ENCODE measurements at places on chromosomes 4 and X. TPM values are rescaled to one million over a fixed set of nuclear protein-coding genes. Genes with fewer than 3 reads are reported as not detected.

- H3K4me1 ChIP-seq = peaks cover 22% of the 10 kb centered on the region
- DNase-seq = no peak
- no peak overlapping the region for H3K27ac ChIP-seq
- H3K36me3 ChIP-seq = no peaks in the 10 kb centered on the region
- no peaks in the 10 kb centered on the region for H3K27me3 ChIP-seq
- no peak overlapping the region for H3K4me3 ChIP-seq
Observed at GRCh38 chr4:40575846-40576245, 53.8 kb downstream of the RBM47 start.

DNA sequence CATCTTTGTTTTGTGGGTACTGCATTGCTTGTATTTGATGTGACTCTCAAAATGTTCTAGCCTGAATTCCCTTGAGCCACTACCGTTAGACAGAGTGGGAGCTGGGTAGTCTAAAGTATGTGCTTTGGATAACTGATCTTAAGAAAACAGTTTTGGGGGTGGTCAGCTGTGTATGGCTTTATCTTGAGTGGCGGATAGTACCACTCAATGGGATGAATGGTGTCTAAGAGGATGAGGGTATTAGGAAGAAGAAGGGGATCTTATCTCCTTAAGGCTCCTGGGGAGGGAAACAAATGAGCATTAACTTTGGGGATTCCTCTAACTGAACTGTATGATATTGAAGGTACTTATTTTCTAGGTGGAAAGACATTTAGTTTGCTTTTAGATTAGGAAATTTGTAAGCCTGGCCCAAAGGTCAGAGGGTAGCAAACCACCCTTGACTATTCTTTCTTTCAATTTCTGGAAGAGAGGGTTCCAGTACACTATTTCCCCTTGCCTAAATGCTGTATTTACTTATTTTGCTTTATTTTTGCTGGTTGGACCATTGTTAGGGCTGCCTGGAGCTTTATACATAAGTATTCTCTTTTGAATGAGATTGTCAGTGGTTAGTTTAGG, 11.3 kb downstream of the BMP2K start:
- no peaks in the 10 kb centered on the region for H3K27me3 ChIP-seq
- no peak for DNase-seq
- H3K4me3 ChIP-seq = no peak overlapping the region
- H3K36me3 ChIP-seq = no peaks in the 10 kb centered on the region
- H3K4me1 ChIP-seq = peaks cover 34% of the 10 kb centered on the region

- DNase-seq = no peak
- no peak overlapping the region for H3K4me3 ChIP-seq
- H3K36me3 ChIP-seq = no peaks in the 10 kb centered on the region
- no peak overlapping the region for H3K27ac ChIP-seq
Observed at GRCh38 chrX:39162322-39162735, 361.1 kb downstream of the MID1IP1 start.

GRCh38 chr4:177092807-177093206, 216.9 kb upstream of the NEIL3 start:
- no peaks in the 10 kb centered on the region for H3K4me1 ChIP-seq
- H3K36me3 ChIP-seq = no peaks in the 10 kb centered on the region
- no peak for DNase-seq
- H3K27me3 ChIP-seq = no peaks in the 10 kb centered on the region
- H3K27ac ChIP-seq = no peak overlapping the region

DNA sequence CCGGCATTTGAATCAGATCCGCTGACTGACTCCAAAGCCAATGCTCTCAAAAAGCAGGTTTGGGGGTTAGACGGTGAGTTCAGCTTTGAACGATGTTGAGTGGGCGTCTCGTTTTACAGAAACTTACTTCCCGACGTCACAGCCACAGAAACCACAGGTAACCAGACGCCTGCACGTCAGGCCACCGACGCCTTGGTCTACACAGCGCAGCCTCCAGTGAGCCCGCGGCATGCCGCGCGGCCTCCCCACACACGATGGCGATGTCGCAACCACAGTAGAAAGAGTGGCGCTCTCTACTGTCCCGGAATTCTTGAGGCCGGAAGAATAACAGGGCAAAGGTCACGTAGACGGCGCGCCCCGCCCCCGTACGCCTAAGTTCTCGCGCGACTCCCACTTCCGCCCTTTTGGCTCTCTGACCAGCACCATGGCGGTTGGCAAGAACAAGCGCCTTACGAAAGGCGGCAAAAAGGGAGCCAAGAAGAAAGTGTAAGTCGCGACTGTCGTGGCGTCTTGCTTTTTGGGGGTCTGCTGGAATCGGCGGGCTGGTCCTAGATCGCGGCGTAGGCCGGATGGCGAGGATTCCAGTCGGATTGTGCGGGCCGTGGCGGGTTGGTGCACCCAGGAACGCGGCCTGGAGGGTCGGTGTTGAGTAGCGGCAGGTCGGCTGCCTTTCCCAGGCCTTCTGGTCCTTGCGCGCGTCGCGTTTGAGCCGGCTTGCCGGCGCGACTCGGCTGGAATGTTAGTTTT, at the start of gene RPS3A:
RPS3A (plus strand) TSS at position 400 of the 747 bp plus-strand sequence; CDS start at position 425, 25 bp downstream.
- H3K27ac ChIP-seq = peak within 1 kb of the TSS; percentile 86
- H3K27me3 ChIP-seq = no peaks in the 10 kb centered on the region
- H3K36me3 ChIP-seq = peaks cover 36% of the 10 kb centered on the region
- peaks cover 18% of the 10 kb centered on the region for H3K4me1 ChIP-seq
- peak; percentile 98 for DNase-seq

DNA sequence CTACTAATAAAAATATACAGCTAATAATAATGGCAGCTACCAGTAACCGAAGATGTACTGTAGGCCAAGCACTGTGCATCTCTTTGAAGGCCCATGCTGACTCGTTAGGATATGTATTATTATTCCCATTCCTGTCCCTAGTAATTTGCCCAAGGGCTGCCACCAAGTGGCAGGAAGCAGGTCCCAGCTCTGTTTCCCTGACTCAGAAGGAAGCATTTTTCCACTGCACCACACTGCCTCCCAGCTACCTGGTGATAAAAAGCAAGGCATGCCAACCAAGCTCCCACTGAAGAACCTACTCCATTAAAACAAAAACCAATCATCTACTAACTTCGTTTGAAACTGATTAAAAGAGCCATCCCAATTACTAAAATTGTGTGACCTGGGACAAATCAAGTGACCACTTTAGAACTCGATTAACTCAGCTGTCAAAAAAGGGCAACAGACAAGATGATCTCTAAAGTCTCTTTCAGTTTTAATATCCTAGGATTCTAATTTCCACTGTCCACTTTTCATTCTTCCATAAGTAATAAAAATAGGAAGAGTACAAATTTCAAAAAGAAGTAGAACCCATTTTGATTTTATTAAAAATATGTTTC, 24.3 kb upstream of the PGM2 start:
- no peak overlapping the region for H3K27ac ChIP-seq
- no peak overlapping the region for H3K4me3 ChIP-seq
- H3K4me1 ChIP-seq = no peaks in the 10 kb centered on the region
- no peaks in the 10 kb centered on the region for H3K36me3 ChIP-seq
- peak; percentile 44 for DNase-seq

The AFM gene
- total RNA-seq = not detected

The MTNR1A gene
- total RNA-seq = not detected

Measured in GM23248 (cell line).